ENCODE measurements at places on chromosomes 5 and 9.

- no peak for DNase-seq
These were observed 115.3 kb upstream of the BNC2 start for GRCh38 chr9:16985559-16986348.

DNA sequence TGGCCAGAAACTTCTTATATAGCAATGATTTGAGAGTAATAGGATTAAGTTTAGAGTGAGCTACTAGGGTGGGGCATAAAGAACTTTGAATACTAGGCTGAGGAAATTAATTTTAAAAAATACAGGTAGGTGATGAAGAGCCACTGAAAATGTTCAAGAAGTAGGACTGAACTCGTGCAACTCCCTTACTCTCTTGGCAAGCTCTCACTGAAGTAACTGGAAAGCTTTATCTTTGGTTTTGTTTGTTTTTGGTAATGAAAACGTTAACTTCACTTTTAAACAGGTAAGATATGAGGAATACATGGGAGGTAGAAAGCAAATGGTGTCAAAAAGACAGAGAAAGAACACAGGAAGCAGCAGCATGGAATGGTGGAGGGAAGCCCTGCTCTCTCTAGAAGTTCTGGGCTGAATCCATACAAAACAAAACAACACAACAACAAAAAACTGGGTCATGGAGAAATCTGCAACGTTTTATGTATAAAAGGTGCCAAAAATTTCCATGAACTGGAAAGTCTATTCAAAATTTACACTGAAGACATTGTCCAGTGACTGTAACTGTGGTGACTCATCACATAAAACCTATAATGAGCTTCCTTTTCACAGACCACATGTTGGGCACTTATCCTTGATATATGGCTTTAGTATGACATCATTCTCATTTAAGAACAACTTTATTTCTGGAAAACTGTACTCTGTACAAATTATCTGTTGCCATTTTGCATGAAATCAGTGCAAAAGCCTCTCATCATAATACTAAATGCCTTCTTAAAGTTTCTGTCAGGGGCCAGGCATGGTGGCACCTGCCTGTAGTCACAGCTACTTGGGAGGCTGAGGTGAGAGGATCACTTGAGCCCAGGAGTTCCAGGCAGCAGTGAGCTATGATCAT lies 91.2 kb upstream of the CHD1 start:
- no peak for DNase-seq

GRCh38 chr9:69086769-69087168 lies 51.2 kb downstream of the FXN start:
- DNase-seq, result no peak

GRCh38 chr5:115231598-115231997 lies 31.1 kb downstream of the PGGT1B start:
- DNase-seq, result no peak

DNA sequence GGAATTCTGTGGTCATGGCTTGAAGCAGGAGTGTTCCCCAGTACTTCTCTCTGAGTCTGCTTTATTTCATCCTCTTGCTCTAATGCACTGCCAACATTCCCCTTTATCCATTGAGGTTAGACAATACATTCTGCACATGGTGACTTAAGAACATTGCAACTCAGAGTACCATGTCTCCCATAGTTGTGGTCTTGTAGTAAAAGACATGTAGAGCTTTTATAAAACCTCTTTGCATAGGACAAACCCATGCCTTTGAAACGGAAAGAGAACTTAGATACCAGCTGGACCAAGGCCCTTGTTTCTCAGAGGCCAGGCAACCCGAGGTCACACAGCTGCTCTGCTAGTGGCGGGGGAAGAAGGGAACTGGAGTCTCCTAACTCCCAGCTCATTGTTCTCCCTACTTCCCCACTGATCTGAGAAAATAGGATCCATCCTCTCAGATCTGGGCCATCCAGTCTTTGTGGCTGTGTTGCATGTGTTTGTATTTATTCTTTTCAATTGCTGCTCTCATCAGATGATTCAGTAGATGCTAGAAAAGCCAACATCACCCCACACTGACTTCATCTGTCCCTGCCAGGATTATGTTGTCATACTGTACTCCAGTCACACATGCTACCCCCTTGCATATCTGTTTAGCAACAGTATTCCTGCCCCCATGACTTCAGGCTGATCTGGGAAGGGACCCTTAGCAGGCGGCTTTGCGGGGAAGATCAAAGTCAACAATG lies 236.9 kb downstream of the SAXO1 start:
- no peak for DNase-seq

- DNase-seq, result no peak
These were observed 9.6 kb upstream of the TOR4A start for GRCh38 chr9:137267933-137268355.

GRCh38 chr9:117416856-117417255 lies 2.0 kb upstream of the ASTN2 start:
- DNase-seq, result no peak

- DNase-seq, result no peak
These were observed 223.0 kb upstream of the GRIA1 start for GRCh38 chr5:153267506-153267905.

GRCh38 chr5:81530919-81531318 lies 137.0 kb upstream of the ACOT12 start:
- DNase-seq, result no peak

GRCh38 chr5:148915224-148915817 lies 88.9 kb downstream of the ADRB2 start:
- no peak for DNase-seq

GRCh38 chr5:75412111-75412990 lies 75.3 kb downstream of the HMGCR start:
- no peak for DNase-seq

- DNase-seq, result no peak
These were observed 67.5 kb downstream of the SEMA6A start for GRCh38 chr5:116507051-116507537.

DNA sequence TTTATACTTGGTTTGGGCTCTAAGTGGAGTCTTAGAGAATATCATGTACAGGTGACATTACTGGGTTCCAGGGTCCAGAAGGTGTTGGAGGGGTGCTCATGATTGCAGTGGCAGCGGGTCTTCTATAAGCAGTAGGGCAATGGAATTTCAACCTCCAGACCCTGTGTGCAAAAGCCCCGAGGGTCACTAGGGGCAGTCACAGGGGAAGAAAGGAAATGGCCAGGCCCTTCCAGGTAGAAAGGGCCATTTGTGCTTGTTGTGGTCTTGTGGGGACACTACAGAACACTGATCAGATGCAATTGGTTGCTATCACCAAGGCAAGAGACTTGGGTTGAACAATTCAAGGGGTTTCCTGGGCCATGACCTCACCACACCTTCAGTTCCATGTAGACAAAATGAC lies 283.4 kb downstream of the GADD45G start:
- DNase-seq, result no peak

GRCh38 chr9:13281356-13282016 lies 2.0 kb upstream of the MPDZ start:
- no peak for DNase-seq

DNA sequence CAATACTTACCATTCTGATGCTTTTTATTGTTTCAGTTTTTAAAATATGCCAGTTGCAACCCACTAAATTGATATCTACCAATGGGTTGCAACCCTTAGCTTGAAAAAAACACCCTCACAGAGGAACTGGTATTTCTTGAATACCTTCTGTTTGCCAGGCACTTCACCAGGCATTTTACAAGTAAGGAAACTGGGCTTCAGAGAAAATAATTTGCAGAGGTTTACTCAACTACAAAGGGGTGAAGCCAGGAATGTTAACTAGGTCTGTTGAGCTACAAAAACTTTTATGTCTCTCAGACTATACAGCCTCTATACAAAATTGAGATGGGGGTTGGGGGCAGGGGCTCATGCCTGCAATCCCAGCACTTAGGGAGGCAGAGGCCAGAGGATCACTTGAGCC lies 65.0 kb downstream of the STX17 start:
- no peak for DNase-seq

DNA sequence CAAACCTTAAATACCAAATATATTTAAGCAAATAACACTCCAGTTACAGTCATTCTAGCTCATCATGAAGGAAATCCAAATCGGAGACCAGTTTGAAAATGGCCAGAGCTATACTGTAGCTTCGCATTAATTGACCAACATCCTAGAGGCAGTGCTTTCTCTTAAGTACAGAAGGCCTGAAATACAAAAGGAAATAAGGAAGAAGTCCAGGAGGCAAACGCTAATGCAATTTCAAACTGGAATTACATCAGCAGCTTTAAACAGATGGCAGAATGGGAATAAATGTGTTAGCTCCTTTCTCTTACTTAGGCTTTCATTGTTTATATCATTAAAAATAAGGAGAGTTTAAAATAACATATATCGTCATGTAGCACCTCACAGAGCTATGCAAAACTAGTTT lies 197.0 kb downstream of the SEC61B start:
- DNase-seq, result no peak

DNA sequence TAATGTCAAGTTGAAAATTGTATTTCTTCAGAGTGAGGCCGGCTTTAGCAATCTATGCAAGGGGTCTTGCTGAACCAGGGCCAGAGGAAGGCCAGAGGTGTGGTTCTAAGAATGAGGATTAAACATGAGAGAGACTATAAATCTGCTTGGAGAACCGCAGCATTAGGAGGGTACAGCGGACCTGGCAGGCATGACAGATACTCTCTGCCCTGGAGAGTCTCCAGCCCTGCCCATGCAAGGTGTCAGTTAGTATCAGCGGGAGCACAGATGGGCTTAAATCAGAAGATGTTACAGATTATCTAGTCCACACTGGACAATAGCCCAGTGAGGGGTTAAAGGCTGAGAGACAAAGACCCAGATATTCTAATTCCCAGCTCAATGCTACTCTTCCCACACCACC lies 11.5 kb upstream of the GPX3 start:
- DNase-seq, result no peak

GRCh38 chr9:77977210-77977611 lies 54.4 kb downstream of the GNAQ start:
- no peak for DNase-seq

- DNase-seq, result no peak
These were observed 78.5 kb upstream of the PIP5K1B start for GRCh38 chr9:68626526-68626925.

- DNase-seq, result no peak
These were observed 77.7 kb downstream of the FOXD1 start for GRCh38 chr5:73370640-73371583.

GRCh38 chr9:93567271-93567959 lies 9.0 kb upstream of the PHF2 start:
- no peak for DNase-seq

DNA sequence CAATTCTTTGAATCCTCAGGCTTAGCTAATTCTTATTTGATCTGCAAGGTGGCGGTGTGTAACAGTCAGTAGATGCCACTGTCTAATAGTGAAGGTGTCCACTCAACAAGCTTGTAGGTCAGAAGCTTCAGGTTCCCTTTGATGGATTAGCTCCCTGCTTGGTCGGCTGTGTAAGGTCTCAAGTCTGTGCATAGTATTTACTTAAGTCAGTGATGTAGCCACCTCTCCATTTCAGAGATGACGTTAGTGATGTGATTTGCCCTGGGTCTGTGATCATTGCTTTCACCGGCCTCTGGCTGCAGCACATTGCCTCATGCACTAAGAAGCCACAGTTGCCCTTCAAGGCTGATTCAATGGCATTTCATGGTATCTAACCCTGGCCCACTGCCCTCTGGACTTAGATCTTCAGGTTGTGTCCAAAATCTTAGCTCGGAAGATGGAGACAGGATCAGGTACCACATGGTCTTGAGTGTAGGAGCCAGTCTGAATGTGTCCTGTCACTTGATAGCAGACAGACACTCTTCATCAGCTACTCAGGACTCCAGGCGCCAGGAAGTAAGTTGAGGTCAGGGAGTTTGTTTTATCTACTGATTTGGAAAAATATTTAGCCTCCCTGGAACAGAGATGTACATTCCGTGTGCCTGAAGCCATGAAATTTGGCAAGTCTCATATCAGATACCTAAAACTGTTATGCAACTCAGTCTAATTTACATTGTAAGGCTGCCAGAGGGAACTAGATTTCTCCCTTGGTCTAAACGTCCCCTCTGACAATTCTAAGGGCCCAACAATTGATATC lies 42.9 kb downstream of the SUB1 start:
- no peak for DNase-seq

DNA sequence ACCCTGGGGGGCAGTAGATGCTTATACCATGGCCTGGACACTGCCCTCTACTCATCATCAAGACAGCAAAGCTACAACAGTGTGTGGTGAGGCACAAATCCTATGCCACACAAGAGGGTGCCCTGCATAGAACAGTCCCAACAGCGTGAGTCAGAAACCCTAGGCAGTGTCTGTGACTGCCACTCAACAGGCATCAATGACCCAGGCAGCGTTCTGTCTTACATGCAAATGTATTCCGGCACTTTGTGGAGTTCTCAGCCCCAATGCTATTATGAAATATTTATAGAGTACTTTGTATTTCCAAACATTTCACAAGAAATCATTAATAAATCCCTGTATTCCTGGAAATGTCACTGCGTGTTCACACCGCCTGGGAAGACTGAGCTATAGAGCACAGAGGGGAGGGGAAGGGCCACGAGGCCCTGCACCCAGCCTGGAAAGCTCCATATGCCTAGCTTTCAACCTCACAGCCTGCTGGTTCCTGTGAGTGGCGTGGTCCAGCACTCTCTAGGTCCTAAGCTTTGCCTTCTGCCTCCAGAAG lies 77.7 kb downstream of the NIPSNAP3B start:
- DNase-seq, result no peak

- no peak for DNase-seq
These were observed 28.8 kb downstream of the LPCAT1 start for GRCh38 chr5:1494780-1495524.

DNA sequence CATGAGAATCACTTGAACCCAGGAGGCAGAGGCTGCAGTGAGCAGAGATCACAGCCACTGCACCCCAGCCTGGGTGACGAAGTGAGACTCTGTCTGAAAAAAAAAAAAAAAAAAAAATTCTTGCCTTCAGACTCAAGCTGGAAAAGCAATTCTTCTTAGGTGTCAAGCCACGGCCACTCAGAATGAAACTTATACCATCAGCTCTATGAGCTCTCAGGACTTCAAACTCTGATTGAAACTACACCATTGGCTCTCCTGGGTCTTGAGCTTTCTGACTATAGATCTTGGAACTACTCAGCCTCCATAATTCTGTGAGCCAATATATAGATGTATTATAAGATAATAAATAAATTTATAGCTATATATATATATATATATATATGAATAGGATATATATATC lies 12.9 kb upstream of the FGF10 start:
- DNase-seq, result no peak

DNA sequence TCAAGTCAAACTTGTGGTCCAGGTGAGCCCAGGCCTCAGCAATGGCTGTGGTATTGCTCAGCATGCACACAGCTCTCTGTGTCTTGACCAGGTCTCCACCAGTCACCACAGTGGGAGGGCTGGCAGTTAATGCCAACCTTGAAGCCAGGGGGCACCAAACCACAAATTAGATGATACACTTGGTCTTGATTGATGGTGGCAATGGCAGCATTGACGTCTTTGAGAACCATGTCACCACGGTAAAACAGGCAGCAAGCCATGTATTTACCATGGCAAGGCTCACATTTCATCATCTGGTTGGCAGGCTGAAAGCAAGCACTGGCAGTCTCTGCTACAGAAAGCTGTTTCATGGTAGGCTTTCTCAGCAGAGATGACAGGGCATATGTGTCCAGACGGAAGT lies 40.0 kb downstream of the NIM1K start:
- no peak for DNase-seq
